ENCODE measurements at places on chromosomes 6 and 20.

DNA sequence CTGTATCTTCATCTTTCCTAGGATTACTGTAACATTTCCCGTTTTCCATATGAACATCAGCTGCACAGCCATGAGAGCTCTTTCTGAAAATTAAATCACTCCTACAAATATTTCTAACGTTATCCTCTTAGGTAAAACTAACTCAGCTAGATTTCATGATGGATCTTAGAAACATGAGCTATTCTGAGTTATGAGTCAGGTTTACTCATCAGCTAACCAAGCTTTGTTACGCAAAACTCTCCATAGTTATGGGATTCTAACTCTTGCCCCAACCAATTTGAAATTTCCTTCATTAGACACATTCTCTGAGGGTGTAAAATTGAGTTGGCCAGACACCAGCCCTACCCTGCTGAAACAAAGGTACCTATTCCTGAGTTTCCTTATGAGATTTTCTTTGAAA lies 14.0 kb downstream of the DEFB110 start:
- no peak for DNase-seq

DNA sequence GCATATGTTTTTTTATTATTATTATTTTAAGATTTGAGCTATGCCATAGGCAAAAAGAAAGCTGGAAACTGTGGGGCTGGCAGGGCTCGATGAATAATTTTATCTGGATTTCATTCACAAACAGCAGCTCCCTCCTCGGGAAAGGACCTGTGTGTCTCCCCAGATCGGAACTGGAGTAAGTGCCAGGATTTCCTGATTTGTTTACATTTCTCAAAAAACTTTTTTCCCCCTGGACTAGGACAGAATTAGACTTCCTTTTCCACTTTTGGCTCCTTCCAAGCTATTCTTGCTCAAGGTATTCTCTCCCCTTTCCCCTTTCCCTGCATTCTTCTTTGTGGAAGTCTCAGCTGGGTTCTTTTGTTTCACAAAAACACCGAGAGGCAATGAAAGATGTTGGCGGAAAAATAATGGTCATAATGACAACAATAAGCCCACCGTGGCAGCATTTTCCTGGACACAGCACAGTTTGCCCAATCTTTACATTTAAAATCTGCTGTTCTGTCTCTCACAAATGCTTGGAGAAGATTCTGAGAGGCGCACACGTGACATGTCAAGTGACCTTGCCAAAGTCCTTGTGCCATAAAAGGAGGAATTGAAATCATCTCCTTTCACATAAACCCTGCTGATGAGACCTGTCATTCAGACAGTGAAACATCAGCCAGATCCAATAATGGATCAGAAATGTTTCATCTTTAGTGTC lies 85.8 kb upstream of the PREP start:
- no peak for DNase-seq

DNA sequence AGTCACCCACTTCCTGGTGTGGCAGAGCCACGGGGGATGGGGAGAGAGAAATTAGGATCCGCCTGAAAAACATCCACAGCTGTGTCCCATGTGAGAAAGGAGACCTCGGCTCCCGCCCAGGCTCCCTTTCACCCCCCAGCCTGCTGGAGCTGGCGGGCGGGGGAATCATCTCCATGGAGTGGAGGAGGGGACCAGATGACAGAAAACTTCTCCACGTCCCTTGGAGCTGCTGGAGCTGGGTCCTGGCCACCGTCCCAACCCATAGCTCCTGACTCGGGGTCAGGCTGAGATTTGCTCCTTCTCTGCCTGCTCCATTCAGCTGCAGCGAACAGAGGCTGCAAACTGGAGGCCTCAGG lies 113.8 kb downstream of the CEBPB start:
- no peak for DNase-seq

GRCh38 chr20:54004445-54004844 lies 65.9 kb downstream of the BCAS1 start:
- no peak for DNase-seq

GRCh38 chr20:50245498-50246366 lies 55.1 kb downstream of the CEBPB start:
- DNase-seq: no peak

GRCh38 chr6:54877713-54878317 lies 31.2 kb downstream of the FAM83B start:
- DNase-seq: no peak

GRCh38 chr6:107511511-107511993 lies 21.6 kb downstream of the SOBP start:
- DNase-seq: no peak

DNA sequence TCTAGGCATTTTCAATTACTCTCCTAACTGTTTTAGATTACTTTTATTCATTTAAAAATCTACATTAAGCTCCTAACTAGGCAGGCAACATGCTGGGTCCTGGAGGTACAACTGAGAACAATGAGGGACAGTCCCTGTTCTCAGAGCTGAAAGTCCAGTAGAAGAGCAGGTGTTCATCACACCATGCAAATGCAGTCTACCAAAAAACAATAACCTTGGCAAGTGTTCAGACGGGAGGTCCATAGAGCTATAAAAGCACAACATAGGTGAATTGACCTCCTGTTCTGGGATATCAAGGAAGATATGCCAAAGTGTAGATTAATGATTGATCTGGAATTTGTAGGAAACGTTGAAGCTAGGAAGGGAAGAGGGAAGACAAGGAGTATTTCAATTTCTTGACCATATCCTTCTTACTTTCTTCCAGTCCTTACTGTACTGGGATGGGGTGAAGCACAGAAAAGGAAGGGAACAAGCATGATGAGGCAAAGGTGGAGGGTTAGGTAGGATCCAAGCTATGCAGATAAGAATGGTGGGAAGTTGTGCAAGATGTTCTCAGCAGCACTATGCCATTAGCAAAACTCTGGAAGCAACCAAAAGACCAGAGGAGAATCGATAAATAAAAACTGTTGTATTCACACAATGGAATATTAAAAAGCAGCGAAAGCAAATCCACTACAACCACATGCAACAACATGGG lies 485.7 kb upstream of the JARID2 start:
- no peak for DNase-seq

GRCh38 chr6:166269301-166270039 lies 38.7 kb downstream of the PRR18 start:
- DNase-seq: no peak

- no peak for DNase-seq
These were observed 330.8 kb upstream of the CITED2 start for GRCh38 chr6:139705284-139705683.

- no peak for DNase-seq
These were observed 44.1 kb downstream of the MYH7B start for GRCh38 chr20:34999782-35000181.

- DNase-seq: no peak
These were observed 885 bp downstream of the NTSR1 start for GRCh38 chr20:62709537-62709905.

DNA sequence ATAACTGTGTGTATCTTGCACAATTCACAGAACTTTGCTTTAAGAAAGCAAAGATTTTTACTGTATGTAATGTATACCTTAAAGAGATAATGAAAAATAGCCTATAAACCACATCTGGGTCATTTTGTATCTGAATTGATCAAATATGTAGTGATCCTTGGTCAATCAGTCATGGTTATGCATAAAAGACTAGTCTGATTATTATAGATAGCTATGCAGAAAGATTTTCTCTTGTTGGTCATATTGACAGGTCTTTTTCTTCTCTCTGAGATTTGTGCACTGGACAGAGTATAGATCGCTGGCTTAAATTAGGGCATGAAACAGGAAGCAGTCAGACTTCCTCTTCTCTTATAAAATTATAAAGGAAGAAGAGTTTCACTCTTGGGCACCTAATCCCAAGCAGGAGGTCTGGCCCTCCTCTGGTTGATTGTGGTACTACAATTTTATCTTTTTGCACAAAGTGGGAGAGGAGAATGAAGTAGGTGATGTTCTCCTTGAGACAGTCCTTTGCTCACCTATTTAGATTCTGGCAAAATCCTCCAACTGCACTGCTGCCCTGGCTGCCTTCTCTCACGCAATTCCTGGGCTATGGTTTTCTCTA lies 380.9 kb upstream of the RGS17 start:
- DNase-seq: peak; percentile 1

DNA sequence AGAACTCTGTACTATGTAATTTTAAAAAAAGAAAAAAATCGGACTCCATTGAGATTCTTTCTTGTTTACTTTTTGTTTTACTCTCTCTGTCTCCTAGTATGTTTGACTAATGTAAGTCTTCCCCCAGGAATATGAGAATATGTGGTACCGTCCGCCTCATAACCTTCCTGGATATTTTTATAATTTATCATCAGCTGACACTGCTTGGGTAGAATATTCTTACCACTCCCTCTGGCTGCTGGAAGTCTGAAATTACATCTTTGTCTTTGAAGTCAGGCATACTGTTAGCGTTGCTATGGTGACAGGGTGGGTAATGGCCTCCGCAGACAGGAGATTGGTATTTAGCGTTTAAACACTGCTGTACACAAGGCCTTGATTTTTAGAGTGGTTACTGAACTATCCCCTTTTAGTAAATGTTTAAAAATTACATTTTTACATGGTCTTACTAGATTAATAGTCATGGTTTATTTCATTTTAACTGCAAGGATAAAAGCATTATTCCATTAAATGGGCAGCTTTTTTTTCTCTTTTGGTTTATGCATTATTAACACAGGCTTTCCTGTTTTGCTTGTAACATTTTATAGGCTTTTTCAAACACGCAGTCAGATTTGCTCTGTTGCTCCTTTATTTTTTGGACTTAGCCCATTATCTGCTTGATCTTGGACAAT lies 176.4 kb downstream of the ARID1B start:
- DNase-seq: peak; percentile 40

GRCh38 chr6:144564202-144564601 lies 279.1 kb downstream of the UTRN start:
- no peak for DNase-seq

GRCh38 chr6:24489881-24490280 lies 503 bp upstream of the GPLD1 start:
- DNase-seq: no peak

DNA sequence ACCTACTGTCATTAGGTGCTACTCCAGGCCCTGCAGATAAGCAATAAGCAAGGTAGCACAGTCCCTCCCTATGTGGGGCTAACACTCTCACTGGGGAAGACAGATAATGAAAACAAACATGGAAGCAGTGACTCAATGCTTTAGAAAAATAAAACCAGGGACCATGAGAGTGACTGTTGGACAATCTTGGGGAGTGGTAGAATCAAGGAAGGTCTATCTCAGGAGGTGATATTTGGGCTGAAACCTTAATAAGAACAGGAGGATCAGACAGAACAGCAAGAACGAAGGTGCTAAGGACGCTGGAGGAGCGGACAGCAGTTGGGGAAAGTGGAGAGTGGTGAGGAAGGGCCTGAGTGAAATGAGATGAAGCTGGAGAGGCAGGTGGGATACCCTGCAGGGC lies 58.2 kb downstream of the BANF2 start:
- no peak for DNase-seq

DNA sequence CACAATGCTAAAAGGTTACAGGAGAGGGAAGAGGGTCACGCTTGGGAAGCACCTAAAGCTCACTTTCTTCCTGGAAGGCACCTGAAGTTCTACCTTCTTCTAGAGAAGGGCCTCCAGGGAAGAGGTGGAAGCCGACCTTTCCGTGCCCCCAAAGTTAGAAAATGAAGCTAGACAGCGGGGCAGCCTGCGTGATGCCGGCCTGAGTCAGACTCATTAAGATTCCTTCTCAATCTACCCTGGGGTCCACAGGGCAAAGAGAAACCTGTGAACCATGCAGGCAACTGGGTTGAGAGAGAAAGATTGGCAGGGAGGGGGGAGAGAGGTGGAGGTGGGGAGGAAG lies 54.8 kb upstream of the CCDC167 start:
- no peak for DNase-seq

DNA sequence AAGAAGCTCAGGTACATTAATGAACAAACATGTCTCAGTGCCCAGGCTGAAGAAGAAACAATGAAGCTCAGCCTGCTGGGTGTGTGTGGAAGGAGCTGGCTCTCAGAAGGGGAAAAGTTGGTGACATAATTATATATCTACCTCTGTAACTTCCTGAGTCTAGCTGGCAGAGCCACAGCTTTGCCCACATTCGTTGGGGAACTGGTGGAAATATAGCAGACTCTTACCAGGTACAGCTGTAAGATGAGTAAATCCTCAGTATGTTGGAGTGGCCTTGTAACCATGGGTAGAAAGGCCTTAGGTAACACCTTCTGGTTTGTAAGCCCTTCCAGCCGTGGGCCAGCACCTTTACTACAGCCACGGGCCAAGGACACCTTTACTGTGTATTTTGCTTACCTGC lies 29.9 kb upstream of the PNRC1 start:
- DNase-seq: no peak

- DNase-seq: peak; percentile 81
These were observed 38.0 kb upstream of the TOP1 start for GRCh38 chr20:40990542-40991120.

Measured in frontal cortex (tissue), 4 donors.